Brain pericyte (primary cell): ENCODE measurements at places on chromosomes 3 and 15.

- no peak for DNase-seq
Measured at GRCh38 chr3:171760477-171760876, 49.8 kb downstream of the PLD1 start.

DNA sequence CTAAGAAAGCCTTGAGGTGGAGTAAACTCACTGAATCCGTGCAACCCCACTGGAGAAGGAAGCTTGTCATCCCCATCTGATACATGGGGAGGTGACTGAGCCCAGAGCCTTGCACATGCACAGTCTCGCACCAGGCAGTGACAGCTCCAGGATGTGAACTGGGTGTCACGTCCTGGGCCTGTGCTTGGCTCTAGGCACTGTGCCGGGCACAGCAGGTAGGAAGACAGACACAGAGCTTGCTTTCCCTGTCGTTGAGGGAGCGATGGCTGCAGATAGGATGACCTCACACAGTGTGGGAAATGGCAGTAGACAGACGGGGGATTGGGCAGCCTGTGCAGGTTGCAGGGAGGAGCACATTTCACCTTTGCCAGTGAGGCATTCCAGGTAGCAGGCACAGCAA, 12.2 kb upstream of the ATP2B2 start:
- no peak for DNase-seq

GRCh38 chr15:48409623-48410022, 78.4 kb downstream of the DUT start:
- no peak for DNase-seq

DNA sequence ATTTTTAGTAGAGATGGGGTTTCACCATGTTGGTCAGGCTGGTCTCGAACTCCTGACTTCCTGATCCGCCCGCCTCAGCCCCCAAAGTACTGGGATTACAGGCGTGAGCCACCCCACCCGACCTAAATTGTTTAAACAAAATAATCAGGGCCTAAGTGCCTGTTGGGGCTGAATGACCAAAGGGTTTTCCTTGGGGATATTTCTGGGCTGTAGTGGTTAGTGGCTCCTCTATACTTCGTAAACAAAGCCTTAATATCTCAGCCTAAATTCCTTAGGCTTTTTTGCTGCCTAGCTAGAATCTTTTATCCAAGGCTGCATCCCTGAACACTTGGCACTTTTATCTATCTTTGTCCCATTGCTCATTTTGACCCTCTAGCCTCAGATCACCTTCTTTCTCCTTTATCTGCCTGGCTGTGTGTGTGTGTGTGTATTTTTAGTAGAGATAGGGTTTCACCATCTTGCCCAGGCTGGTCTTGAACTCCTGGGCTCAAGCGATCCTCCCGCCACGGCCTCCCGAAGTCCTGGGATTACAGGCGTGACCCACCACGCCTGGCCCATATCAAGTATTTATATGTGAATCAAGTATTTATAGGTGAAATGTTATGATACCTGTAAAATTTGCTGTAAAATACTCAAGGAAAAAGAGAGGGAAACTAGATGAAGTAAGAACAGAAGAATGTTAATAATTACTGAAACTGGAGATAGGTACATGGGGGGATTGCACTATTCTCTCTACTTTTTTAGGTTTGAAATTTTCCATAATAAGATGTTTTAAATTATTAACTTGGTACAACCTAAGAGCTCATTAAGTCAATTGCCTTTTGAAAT, 1.8 kb downstream of the NUSAP1 start:
- no peak for DNase-seq

- no peak for DNase-seq
Measured at GRCh38 chr3:24318677-24319287, 175.9 kb downstream of the THRB start.

- DNase-seq: no peak
Measured at GRCh38 chr3:149620291-149621020, 37.4 kb downstream of the WWTR1 start.

GRCh38 chr3:139455855-139456254, 20.5 kb downstream of the RBP2 start:
- no peak for DNase-seq

DNA sequence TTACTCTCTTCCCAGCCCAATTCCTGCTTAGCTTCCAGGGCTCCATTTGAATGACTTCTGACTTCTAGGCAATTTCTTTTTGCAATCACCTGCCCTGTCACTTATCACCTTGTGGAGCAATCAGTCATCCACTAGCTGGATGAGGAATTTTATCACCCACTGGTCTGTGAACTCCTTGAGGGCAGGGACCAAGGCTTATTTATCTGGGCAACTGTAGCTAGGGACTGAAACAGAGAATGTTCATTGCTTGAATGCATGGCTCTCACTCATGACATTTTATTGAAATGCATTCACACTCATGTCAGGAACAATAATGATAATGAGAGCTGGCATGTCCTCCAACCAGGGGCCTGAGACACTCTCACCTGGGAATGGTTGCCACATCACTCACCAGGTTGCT, 15.5 kb downstream of the TNFAIP8L3 start:
- DNase-seq: no peak

DNA sequence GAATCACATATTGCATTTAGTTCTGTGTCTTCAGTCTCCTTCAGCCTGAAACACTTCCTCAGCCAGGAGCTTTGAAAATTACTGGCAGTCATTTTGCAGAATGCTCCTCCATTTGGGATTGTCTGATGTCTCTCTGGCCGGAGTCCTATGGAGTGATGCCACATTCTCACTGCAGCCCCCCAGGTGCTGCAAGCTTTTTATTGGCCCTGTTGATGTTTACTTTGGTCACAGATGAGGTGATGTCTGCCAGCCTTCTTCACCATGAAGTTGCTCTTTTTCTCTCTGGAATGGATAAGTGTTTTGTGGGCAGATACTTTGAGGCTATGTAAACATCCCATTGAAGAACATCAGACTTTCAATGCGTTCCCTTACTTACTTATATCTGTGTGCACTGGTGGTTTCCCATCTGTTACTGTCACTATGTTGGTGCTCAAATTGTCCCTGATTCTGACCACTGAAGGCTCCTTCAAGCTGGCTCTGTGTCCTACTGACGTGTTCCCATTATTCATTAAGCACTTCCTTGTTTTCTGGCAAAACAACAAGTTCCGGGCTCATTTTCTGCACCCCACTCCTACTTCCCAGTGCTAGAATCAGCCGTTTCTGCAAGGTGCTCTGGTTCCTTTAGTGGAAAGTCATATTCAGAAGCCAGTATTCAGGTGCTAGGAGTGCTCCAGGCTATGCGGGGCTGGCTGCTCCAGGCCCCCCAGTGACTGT, 1.4 kb upstream of the CLEC3B start:
- no peak for DNase-seq

DNA sequence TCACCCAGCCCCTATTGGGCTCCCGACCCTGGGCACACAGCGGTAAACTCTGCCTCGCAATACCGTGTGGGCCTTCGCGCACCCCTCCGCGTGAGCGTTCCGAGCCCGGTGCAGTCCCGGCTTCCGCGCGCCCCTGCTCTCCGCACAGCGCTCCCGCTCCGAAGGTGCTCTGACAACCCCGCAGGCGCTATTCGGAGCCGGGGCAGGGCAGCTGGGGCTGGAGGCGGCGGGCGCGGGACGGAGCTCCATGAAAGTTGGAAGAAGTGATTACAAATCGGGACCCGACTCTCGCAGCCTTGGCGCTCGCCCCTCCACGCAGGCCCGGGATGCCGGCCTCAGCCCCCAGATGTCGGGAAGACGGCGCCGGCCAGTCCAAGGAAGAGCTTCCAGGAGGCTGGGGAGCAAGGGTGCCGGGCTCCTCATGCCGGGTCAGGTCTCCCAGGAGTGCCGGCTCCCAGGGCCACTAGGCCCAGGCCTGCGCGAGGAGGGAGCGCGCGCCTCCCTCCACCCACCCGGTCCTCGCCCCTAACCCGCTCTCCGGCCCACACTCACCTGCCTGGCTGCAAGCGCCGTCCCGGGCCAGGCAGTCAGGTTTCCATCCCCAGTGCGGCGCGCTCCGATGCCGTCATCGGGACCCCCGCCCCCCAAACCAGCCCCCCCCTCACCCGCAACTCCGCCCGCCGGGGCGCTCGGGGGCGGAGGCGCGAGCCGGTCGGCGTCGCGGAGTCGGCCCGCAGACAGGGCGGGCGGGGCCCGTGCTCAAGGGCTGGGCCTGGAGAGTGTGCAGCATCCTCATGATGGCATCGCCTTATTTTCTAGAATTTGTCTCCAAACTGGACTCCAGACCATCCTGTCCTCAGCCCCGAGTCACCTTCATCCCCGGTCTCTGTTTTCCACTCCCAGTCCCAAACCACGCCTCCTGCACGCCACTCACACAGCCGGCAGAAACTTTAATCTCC, at the start of gene KIF7:
TSS of gene KIF7 (minus strand) at position 621 of the 959 bp plus-strand sequence. CDS start 2,537 bp downstream, outside the sequence.
- DNase-seq: no peak

DNA sequence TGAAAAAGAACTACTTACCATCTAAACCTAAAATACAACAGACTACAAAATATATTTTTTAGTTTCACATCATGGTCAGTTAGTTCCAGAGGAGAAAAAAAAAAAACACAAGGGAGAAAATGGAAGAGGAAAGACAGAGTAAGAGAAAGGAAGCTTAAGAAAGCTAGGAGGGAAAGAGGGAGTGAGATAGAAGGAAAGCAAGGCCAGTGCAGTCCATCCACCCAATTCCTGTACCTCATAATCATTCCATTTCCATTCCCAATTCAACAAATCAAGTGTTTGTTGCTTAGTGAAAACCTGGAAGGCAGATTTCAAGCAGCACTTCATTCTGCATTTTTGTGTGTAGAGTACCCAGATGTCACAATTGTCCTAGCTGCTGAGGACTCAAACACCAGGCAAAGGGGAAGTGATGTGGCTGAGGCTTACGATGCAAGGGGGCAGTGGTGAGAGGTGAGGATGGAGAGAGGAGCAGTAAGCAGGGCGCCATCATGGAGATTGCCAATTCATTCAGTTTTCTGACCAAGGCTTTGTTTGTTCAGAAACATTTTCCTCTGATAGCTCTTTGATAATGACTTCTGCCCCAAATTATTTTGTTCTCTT, 83.6 kb upstream of the GSK3B start:
- no peak for DNase-seq

GRCh38 chr3:3632449-3632848, 166.8 kb upstream of the LRRN1 start:
- DNase-seq: no peak

- DNase-seq: no peak
Measured at GRCh38 chr3:87793337-87793877, 265.4 kb downstream of the CGGBP1 start.

DNA sequence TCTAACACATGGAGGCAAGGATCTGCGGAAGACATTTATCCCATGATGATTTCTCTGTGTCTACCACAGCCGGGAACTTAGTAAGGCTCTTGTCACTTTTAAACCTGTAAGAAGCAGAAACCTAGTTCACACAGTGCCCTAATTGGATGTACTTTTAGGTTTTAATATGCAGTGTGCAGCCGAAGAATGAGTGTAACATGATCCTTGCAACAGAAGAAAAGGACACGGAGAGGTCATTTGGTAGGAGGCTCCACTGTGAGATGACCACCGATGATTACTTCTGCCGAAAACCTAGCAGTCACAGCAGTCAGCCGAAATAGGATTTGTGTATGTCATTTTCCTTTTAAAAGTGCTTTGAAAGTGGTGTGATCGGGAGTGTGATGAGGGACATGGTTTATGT, 6.8 kb downstream of the CACNA1D start:
- no peak for DNase-seq

GRCh38 chr3:115615001-115615814, 8.1 kb upstream of the GAP43 start:
- DNase-seq: no peak

- DNase-seq: no peak
Measured at GRCh38 chr3:71241981-71242560, 341.5 kb downstream of the FOXP1 start.

DNA sequence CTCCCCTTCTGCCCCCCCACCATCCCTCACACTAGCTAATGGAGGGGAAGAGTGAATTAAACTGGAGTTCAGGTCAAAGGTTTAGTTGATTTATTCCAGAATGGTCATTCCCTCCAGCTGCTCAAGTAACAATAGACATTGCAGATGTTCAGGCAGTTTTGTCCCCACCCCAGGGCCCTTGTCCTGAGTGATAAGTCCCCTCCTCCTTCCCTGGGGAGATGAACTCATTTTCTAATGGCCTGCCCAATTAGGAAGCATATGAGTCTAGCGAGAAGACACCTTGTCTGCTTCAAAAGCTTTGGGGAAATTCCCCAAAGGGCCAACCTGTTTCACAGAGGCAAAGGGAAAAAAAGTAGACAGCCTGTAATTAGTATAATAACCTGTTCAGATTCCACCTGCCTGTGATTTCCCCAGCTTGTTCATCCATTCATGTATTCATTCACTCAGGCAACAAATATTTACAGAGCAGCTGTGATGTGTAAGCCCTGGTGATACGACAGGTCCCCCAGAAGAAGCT, 165.3 kb downstream of the SHQ1 start:
- no peak for DNase-seq

DNA sequence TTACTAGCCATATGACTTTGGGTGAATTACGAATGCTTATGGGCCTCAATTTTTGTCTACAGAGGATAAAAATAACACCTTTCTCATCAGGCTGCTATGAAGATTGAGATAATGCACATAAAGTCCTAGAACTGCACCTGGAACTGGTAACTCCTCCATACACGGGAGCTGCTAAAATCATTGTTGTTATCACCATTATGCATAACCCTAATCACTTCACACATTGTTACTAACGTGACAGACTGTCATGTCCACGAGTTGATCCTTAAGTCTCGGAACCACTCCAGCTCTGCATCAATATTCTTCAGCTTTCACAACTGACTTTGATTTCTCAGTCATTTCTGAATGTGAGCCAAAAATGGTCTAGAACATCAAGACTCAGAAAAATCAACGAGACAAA, 64.1 kb downstream of the RFTN1 start:
- no peak for DNase-seq

DNA sequence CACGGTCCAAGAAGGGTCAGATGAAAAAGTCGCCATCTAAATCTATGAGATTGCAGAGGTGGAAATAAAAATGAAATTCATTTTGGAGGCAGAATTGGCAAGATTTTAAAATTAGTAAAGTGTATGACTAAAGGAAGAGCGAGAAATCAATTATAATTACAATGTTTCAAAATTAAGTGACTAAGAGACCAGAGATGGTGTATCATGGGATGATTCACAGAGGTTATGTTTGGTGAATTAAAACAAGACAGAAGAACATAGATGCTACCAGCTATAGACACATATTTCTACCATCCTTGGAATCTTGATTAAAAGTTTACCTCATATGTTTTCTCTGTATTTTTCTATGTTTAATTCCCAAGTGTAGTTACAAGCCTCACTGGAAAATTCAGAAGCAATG, 308.9 kb upstream of the DNAJC19 start:
- no peak for DNase-seq

- no peak for DNase-seq
Measured at GRCh38 chr15:47924381-47924780, 196.4 kb upstream of the SLC24A5 start.

DNA sequence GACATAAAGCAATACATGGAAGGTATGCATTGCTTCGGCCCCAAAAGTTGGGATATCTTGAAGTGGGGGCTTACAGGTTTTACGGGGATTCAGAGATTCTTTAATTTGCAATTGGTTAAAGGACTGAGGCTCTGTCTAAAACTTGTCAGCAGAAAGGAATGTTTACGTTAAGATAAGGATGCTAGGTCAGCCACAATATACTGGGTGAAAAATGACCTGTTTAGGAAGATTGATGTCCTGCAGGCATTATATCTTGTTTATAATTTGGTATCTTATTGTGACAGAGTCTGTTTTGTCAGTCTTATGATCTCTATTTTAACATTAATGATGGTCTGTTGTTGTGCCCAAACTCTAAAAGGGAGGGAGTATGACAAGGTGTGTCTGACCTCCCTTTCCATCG, 15.3 kb upstream of the CCNDBP1 start:
- no peak for DNase-seq

- no peak for DNase-seq
Measured at GRCh38 chr3:194690501-194691372, 5.1 kb downstream of the FAM43A start.
